ENCODE measurements at places on chromosomes 4 and X. TPM values are rescaled to one million over a fixed set of nuclear protein-coding genes. Genes with fewer than 3 reads are reported as not detected.

The SNCA gene
- 67.4 TPM for total RNA-seq

The BMPR1B gene
- total RNA-seq, result 4.5 TPM

The MTTP gene
- total RNA-seq, result not detected

The NLRP2B gene
- total RNA-seq, result 0.21 TPM

The GATA1 gene
- 0.35 TPM for total RNA-seq

The STBD1 gene
- 3.7 TPM for total RNA-seq

The MGAT4D gene
- not detected for total RNA-seq

The CT45A9 gene
- total RNA-seq, result not detected

The RHOXF2B gene
- total RNA-seq, result not detected

The RCHY1 gene
- 35.3 TPM for total RNA-seq

The ARFIP1 gene
- total RNA-seq, result 45.2 TPM

The AWAT2 gene
- total RNA-seq, result not detected

The BRS3 gene
- 1.0 TPM for total RNA-seq

The MAGEA2 gene
- total RNA-seq, result not detected

The FOXR2 gene
- total RNA-seq, result not detected

The PGRMC2 gene
- 66.0 TPM for total RNA-seq

The ANKRD50 gene
- total RNA-seq, result 13.3 TPM

The MTMR8 gene
- total RNA-seq, result 5.2 TPM

The ASMT gene
- total RNA-seq, result not detected
